ENCODE measurements at places on chromosomes 16 and 17. TPM values are rescaled to one million over a fixed set of nuclear protein-coding genes. Genes with fewer than 3 reads are reported as not detected.

GRCh38 chr17:70702683-70703255 is 533.4 kb downstream of the KCNJ2 start:
- no peak for DNase-seq

GRCh38 chr16:9260666-9261065 is 169.2 kb downstream of the HAPSTR1 start:
- no peak for DNase-seq

DNA sequence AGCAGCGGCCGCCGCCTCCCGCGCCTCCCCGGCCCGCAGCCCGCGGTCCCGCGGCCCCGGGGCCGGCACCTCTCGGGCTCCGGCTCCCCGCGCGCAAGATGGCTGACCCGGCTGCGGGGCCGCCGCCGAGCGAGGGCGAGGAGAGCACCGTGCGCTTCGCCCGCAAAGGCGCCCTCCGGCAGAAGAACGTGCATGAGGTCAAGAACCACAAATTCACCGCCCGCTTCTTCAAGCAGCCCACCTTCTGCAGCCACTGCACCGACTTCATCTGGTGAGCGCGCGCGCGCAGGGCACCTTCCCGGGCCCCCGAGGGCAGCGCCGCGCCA is 258 bp downstream of the PRKCB start:
- DNase-seq, result no peak

DNA sequence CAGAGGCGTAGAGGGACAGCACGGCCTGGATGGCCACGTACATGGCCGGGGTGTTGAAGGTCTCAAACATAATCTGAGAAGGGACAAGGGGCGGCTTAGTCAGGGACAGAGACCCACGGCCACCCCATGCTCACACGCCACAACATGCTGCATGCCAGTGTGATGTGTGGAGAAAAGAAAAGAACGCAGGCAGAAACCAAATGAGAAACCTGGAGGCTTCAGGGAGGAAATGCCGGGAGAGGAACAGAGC is 1.1 kb downstream of the ACTG1 start:
- DNase-seq, result peak; percentile 66

- no peak for DNase-seq
Observed at GRCh38 chr16:47045459-47045858, 72.0 kb upstream of the DNAJA2 start.

GRCh38 chr16:9119795-9120194 is 28.4 kb downstream of the HAPSTR1 start:
- no peak for DNase-seq

DNA sequence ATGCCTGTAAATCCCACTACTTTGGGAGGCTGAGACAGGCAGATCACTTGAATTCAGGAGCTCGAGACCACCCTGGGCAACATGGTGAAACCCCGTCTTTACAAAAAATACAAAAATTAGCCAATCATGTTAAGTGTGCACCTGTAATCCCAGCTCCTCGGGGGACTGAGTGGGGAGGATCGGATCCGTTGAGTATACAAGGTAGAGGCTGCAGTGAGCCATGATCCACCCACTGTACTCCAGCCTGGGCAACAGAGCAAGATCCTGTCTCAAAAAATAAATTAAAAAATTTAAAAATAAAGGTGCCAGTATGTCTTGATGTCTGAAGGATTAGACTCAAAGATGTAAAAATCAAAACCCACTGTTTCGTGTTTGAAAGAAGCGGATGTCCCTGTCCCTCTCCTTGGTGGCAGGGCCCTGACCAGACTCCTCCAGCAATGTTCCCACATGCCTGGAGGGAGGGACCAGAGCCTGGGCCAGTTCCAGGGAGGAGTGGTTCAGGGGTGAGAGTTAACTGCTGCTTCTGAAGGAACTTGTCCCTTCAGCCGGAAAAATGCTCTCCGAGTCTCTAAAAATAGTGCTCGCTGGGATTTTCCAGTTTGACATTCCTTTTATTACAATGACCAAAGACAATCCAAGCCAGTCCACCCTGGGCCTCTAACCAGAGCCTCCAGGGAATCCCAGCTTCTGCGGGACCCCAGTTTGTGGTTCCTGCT is 9.4 kb upstream of the CMTM4 start:
- DNase-seq, result no peak

- no peak for DNase-seq
Observed at GRCh38 chr16:20884240-20884556, 16.0 kb downstream of the DCUN1D3 start.

DNA sequence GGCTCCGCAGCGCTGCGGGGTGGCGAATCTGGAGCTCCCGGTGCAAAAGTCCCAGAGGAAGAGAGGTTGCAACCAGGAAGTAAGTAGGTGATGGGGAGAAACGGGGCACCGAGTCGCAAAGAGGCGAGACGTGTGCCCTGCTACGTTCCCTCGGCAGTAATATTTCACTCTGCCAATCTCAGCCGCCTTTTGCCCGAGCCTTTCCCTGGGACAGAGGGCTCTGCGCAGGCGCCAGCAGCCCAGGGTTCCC is at the start of gene NR1D1:
Gene NR1D1 (minus strand): TSS at position 171 of the 250 bp plus-strand sequence. CDS start 495 bp downstream, outside the sequence.
- no peak for DNase-seq

- no peak for DNase-seq
Observed at GRCh38 chr16:14452066-14452465, 178.0 kb downstream of the PARN start.

- peak; percentile 79 for DNase-seq
Observed at GRCh38 chr17:6473128-6473767, 29.0 kb downstream of the PIMREG start.

DNA sequence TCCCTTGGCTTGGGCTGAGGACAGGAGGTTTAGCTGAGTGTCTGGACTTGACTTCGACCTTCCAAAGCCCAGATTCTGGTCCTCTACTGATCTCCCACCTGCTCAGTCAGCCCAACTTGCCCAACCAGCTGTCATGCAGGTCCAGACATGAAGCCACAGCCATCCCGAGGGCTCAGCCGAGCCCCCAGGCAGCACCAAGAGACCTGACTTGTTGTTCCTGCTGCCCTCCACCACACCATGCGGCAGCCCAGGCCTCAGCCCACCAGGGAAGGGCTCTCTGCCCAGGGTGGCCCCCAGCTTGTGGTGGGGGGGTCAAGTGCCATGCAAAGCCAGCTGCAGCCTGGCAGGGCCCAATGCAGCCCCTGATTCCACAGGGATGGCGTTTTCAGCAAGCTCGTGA is 17.2 kb upstream of the CACNG4 start:
- DNase-seq, result no peak

DNA sequence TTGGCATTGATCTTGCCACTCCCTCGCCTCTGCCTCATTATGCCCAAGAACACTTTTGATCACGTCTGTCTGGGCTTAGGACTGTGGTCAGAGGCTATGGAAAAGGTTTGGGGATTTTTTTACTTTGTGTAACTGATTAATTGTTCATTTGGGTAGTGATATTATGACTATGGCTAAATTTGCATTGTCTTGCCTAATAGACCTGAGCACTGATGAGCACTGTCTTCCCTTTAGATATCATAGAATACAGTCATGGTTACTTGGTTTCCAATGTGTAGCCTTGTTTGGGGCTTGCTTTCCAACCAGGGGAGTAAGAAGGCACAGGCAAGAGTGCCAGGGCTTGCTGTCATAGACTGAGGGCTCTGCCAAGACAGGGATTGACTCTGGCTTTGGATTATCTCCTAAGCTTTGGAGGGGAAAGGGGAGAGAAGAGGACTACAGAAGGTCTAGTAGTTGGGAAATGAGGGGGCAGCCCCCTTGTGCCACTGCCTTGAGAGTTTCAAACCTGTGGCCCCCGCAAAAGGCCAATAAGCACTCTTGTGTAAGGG is 13.7 kb downstream of the LIMD2 start:
- DNase-seq, result no peak

- peak; percentile 90 for DNase-seq
Observed at GRCh38 chr16:47523342-47524006, 62.3 kb downstream of the PHKB start.

Gene CLEC18B
- 6.0 TPM for total RNA-seq

Gene TBC1D3K
- not detected for total RNA-seq

Gene ITGB4
- 0.19 TPM for total RNA-seq

Gene SLC5A2
- total RNA-seq, result not detected

Gene KRT23
- total RNA-seq, result not detected

Gene AANAT
- not detected for total RNA-seq

Gene BOLA2B
- total RNA-seq, result 98.5 TPM

Gene MCRIP1
- total RNA-seq, result 55.9 TPM

Gene ABCA10
- 0.87 TPM for total RNA-seq

Gene PLEKHG4
- 0.86 TPM for total RNA-seq

Gene ZNF750
- not detected for total RNA-seq

Gene CORO1A
- 820 TPM for total RNA-seq
